Endothelial cell (in vitro differentiated cells): ENCODE measurements at places on chromosomes 16 and 17.

DNA sequence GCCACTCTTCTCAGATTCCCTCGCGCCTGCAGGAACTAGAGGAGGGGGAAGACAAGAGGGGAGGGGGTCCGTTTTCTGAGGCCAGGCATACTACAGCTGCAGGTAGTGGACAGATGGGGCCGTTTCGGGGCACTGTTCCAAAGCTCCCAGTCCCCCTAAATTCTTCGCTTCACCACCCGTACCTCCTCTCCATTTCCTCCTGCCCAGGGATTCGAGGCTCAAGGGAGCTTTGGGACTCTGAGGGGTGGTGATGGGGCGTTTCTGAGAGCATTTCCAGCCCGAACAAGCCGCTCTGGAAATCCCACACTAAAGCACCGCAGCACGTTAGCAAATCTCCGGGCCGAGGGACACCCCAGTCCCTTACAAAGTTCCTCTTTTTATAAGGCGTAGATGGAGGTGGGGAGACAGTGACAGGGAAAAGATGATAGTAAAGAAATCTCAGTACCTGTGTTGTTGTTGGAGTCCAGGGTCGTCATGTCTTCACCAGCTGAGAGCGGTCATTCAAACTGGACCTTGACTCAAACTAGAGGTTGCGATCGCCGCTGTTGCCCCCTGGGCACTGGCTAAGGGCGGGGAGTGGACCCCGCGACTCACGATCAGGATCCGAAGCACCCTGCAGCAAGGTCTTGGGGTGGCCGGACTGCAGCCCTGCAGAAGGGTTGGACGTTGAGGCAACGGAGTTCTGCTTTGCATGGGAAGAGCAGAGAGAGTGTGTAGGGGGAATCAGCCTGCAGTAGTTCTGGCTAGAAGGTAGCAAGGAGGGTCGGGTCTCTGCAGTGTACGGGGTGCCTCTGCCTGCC lies 570 bp downstream of the NR1D1 start:
- no peak for DNase-seq

DNA sequence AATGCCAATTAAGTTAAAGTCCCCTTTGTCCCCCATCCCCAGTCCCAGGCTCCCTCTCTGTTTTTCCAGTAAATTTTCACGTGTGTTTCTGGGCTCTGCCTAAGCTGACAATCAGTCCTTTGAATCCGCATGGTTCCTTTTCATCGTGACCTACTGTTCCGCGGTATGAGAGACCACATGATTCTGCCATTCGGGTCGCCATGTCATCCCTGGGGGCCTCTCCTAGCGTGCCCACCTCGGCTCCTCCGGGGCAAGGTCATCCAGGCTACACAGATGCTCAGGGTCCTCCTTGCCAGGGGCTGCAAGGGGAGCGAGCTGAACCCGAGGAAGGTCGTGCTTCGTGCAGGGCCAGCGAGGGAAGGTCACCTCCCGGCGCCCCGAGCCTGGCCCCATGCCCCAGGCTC lies 157.6 kb downstream of the RAB11FIP4 start:
- DNase-seq = no peak

- no peak for DNase-seq
Observed at GRCh38 chr17:7717756-7718350, 309 bp downstream of the DNAH2 start.

DNA sequence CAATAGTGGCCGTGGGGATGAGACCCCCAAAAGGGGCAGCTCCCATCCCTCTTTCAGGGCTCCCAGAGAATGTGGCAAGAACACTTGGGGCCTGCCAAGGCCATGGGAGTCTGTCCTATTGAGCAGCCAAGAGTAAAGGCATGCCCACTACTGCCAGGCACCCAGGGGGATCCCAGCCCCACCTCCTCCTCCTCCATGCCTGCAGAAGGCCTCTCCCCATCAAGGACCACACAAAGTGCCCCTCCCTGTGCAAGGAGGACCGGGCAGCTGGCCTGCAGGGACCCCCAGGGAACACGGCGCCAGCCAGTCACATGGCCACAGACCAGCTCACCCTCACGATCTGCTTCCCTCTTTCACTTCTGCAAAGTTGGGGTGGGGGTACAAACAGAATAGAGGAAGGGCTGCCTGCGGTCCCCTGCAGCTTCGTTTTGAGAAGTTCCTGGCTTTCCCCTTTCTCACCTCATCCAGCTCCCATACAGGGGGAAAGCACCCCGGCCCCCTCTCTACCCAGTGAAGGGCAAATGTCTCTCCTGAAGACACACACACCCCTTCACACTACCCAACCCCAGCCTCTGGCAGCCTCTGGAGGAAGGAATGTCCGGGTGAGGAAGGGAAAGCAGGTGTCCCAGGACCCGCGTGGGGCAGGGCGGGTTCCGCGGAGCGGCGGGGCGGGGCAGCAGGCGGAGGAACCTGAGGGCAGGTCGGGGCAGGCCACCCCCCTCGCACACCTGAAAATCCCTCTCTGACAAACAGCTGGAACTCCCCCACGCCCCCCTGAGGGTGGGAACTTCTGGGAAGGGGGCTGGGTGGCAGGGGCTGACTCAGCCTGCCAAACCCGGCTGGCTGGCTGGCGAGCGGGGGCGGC lies 2.0 kb downstream of the PPP1R9B start:
- peak; percentile 33 for DNase-seq

GRCh38 chr16:4788489-4788889 lies 344 bp upstream of the SEPTIN12 start:
- DNase-seq = no peak

GRCh38 chr16:19108409-19109287 lies 5.1 kb upstream of the ITPRIPL2 start:
- no peak for DNase-seq

- DNase-seq = peak; percentile 58
Observed at GRCh38 chr17:1058423-1059130, 61.6 kb downstream of the TIMM22 start.

DNA sequence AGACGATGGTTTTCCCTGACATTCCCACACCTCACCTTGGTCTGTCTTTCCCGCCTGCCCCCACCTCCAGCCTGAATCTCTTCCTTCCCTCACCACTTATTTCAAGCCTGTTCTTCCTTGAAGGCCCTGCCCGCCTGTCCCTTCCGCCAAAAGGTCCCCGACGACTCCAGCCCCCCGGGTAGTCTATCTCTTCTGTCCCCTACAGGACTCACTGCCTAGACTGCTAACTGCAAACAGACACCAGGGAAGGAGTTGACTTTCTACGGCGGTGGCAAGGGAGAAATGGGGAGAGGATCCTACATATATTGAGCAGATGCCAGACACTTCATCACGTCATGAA lies 53.7 kb downstream of the NT5M start:
- no peak for DNase-seq

GRCh38 chr17:58344047-58344790 lies 7.8 kb downstream of the SUPT4H1 start:
- DNase-seq = no peak

DNA sequence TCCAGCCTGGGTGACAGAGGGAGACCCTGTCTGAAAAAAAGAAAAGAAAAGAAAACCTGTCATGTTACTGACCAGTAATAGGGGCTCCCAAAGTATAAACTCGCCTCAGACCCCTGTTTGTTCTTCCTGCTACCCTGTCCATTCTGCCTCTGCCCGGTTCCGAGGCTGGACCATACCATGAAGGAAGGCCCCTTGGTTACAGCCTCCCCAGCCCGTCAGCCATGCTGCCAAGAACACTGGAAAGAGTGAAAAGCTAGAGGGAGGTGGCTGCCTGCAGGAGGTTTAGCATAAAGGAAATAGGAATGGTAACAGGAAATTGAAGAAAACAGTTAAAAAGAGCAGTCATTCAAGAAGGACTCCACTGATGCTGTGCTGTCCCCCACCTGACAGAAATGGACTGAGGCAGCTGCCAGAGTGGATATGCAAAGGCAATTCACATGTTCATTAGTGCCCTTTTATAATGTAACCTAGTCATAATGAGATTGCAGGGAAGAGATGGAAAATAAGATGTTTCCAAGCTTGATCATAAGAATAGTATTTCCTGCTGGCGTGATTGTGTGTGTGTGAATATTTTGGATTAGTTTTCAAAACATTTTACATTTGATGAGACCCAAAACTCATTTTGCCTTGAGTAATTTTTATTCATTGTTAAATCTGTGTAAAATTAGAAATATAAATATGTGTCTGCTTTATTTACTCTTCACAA lies 102.6 kb downstream of the GOSR1 start:
- no peak for DNase-seq

DNA sequence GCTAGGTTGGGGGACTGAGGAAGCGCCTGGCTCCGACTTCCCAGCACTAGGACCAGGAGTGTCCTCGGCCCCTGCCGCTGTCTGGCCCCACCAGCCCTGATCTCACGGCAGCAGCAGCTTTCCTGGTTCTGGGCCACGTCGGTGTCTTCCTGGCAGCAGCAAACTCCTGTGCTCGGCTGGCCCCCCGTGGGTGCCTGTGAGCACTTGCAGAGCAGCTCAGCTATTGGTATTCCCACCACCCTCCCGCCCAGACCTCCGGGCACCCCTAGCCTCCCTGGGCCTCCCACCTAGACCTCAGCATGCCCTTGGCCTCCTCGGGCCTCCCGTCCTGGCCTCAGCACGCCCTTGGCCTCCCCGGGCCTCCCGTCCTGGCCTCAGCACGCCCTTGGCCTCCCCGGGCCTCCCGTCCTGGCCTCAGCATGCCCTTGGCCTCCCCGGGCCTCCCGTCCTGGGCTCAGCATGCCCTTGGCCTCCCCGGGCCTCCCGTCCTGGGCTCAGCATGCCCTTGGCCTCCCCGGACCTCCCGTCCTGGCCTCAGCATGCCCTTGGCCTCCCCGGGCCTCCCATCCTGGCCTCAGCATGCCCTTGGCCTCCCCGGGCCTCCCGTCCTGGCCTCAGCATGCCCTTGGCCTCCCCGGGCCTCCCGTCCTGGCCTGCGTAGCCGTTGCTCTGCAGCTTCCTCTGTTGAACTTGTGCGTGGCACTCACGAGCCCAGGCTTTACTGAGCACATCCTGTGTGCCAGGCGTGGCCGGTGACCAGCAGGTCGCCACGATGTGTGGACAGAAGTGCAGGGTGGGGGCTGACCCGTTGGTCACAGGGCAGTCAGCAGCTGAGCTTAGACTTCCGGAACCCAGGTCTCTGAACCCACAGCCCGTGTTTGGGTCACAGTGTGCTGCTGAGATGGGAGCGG lies 51.8 kb upstream of the ACSF3 start:
- no peak for DNase-seq

GRCh38 chr16:57522960-57523359 lies 13.4 kb downstream of the CCDC102A start:
- DNase-seq = no peak

DNA sequence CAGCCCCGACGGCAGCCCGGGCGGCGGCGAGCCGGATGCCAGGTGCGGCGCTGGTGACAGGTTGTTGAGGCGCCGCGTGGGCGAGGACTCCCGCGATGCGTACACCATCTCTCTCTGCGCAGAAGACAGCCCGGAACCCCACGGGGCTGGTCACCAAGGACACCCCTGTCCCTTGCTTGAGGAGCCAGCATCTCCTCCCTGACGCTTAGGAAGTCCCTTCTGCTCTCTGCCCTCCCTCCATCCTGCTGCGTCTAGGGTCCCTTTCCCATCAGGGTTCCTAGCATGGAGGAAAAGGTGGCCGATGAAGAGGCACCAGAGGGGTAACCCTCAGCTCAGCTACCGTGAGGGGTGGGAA lies 43.6 kb downstream of the SRCIN1 start:
- no peak for DNase-seq

DNA sequence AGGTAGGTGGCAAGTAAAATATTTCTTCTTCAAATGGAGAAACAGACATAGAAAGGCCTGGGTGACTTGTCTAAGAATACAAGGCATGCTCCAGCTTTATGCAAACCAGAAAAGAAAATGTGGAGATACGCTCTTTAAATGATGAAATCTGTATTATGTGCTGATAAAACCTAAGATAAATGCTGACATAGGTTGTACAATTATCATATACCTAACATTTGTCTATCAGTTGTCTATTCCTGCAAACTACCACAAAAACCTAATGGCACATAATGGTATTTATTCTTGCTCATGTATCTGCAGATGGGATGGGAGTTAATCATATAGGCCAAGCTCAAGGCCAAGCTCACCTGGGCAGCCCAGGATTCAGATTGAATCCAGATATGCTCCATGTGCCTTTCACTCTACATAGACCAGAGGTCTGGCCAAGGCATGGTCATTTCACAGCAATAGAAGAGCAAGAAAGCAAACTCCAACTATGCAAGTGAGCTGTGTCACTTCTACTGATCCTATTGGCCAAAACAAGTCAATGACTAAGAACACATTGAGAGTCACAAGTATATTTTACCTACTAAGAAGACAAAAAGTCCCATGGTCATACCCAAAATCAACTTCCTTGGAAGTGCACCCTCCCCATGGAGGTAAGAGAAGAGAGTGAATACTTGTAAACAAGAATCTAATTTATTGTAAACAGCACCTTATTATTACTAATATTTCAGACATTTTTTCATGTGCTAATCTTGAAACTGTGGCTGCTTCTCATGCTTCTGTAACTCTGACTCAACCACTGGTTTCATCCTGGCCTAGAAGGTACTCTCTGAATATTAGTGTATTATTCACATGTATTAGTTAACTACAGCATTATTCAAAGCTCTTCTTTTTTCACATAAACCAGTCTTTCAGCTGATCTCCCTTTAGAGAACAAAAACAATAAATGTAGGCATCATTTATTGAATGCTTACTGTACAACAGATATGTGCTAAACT lies 270.7 kb upstream of the SOX9 start:
- no peak for DNase-seq

DNA sequence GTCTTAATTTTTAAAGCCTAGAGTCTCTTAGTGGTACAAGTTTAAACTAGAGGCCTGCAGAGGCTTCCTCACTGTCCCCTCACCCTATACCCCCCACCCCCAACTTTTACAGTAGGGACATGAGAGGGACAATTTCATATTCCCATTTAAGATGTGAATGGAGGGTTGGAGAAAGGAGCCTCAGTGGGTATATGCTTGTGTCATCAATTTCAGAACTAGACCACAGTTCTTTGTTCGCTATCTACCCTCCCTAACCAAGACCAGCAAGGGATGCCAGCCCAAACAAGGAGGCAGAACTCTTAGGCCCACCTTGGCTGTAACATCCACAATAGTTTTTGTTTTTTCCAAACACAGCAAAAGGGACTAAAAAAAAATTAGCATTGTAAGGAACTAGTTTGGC lies 14.0 kb upstream of the SALL1 start:
- no peak for DNase-seq

- no peak for DNase-seq
Observed at GRCh38 chr16:68429076-68429854, 19.0 kb downstream of the SMPD3 start.

DNA sequence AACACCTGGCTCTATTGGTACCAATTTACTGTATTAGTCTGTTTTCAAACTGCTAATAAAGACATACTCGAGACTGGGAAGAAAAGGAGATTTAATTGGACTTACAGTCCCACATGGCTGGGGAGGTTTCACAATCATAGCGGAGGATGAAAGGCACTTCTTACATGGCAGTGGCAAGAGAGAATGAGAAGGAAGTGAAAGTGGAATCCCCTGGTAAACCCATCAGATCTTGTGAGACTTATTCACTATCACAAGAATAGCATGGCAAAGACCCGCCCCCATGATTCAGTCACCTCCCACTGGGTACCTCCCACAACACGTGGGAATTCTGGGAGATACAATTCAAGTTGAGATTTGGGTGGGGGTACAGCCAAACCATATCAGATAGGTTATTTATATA lies 22.6 kb upstream of the GOSR1 start:
- no peak for DNase-seq

GRCh38 chr17:40320756-40321523 lies 12.0 kb downstream of the RARA start:
- no peak for DNase-seq
